Left ventricle myocardium superior (tissue), 1 donor: ENCODE measurements at places on chromosomes 11 and 22. TPM values are rescaled to one million over a fixed set of nuclear protein-coding genes. Genes with fewer than 3 reads are reported as not detected.

- no peak for DNase-seq
Measured at GRCh38 chr22:22587577-22588188, 28.6 kb upstream of the PRAME start.

The SMTNL1 gene
- not detected for total RNA-seq

DNA sequence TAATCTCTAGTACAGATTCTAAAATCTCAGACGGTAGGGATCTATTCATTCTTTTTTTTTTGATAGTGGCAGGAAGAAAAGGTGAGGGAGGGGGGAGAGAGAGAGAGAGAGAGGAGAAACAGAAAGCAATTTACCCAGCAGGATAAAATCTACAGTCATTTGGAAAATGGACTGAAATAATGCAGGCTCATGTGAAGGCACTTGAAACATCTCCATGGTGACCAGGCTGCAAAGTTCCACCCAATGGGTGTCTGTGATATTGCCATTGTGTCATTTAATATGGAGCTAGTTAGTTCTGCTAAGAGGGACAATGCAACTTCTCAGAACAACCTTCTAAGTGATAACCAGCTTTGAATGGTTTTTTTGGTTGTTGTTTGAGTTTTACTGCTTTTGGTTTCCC lies 165.2 kb upstream of the RAG2 start:
- no peak for DNase-seq

The LRRN4CL gene
- 3.4 TPM for total RNA-seq

The MAPK8IP2 gene
- total RNA-seq = 0.57 TPM

The KCNJ4 gene
- total RNA-seq = 20.5 TPM

The GAL gene
- total RNA-seq = not detected

DNA sequence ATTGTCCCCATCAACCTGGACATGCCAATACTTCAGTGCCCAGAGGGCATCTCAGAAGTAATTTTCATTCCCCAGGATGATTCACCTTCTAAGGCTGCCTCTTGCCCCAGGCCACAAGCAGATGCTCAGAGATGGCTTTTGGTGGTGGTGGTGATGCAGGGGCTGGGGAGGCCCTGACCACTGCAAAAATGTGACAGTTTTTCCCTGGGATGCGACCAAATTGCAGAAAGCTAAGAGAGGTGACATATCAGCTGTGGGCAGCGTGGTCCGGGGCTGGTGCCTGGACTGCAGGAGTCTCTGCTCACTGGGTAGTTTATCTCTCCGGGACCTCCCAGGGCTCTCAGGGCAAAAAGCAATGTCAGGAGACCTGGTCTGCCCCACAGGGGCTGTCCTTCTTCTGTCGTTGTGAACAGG lies 39.7 kb upstream of the ACCSL start:
- DNase-seq = no peak

- DNase-seq = no peak
Measured at GRCh38 chr11:120471131-120471530, 40.4 kb upstream of the GRIK4 start.
